Kidney (tissue), 22 donors: ENCODE measurements at places on chromosomes 2 and 18. TPM values are rescaled to one million over a fixed set of nuclear protein-coding genes. Genes with fewer than 3 reads are reported as not detected.

DNA sequence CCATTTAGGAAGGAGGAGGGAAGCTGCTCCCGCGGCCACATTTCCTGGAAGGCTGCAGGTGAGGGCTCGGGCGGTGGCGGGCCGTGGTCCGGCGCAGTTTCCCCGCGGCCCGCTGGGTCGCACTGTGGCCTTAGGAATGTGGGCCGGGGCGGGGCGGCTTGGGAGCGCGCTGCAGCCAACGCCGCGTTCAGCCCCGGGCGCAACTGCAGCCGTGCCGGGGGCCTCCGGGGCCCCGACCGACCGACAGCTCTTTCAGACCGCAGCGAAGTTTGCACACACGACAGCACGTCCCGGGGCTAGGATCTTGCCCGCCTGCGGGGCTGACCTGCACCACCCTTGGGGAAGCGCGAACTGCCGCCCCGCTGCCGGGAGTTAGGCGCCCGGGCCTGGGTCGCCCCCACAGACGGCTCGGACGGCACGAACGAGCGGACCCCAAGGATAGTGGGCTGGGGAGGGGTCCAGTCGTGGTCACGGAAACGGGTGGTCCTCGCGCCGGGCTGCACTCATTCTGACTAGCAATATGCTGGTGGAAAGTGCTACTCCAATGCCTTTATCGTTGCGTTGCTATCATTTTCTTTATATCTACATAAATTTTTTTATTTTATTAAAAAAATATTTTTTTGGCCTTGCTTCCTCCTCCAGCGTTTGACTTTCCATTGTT is 69.9 kb upstream of the DLX2 start:
- no peaks in the 10 kb centered on the region for H3K4me1 ChIP-seq
- H3K4me3 ChIP-seq = peak overlapping the region; percentile 63
- H3K27ac ChIP-seq = no peak overlapping the region
- H3K36me3 ChIP-seq = no peaks in the 10 kb centered on the region
- DNase-seq = peak; percentile 86

- H3K36me3 ChIP-seq = no peaks in the 10 kb centered on the region
- no peaks in the 10 kb centered on the region for H3K27me3 ChIP-seq
- peak overlapping the region; percentile 85 for H3K4me3 ChIP-seq
- H3K4me1 ChIP-seq = no peaks in the 10 kb centered on the region
- H3K27ac ChIP-seq = peak overlapping the region; percentile 2
- DNase-seq = peak; percentile 53
These were observed 8.9 kb upstream of the TMEM185B start for GRCh38 chr2:120231974-120232635.

DNA sequence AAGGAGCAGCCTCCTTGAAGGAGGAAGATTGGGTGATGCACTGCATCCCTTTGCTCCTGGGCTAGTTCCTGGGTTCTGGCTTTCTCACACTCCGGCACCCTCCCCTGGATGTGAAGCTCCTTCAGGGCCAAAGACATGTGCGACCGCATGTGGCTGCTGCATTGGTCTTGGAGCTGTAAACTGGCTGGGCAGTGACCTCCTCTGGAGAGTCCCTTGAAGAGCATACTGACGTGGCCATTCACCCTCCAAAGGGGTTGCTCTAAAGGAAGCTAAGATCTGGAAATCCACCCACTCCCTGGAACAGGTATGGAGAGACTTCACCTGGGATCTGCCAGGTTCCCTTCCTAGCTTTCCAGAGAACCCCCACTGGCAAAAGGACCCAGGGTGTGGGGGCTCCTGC is 62.1 kb downstream of the TMEM17 start:
- H3K27me3 ChIP-seq = no peaks in the 10 kb centered on the region
- DNase-seq = no peak
- no peak overlapping the region for H3K27ac ChIP-seq
- no peaks in the 10 kb centered on the region for H3K4me1 ChIP-seq
- H3K36me3 ChIP-seq = no peaks in the 10 kb centered on the region
- no peak overlapping the region for H3K4me3 ChIP-seq

DNA sequence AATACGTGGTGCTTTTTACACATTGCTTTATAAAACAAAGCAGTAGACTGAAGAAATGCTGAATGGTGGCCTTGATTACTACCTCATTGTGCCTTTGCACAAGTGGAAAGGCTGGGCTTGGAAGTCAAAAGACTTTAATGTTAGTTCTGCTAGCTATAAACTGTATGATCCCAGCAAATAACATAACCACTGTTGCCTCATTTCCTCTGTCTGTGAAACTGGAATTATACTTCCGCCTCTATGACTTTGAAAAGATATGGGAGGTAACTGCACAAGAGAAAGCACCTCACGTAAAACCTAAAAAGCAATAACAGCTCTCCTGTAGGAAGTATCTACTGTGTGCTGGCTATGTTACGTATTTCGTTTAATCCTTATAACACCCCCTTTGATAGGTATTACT is 43.4 kb upstream of the DSC1 start:
- no peak overlapping the region for H3K27ac ChIP-seq
- no peaks in the 10 kb centered on the region for H3K36me3 ChIP-seq
- no peak overlapping the region for H3K4me3 ChIP-seq
- H3K4me1 ChIP-seq = peaks cover 6% of the 10 kb centered on the region
- no peaks in the 10 kb centered on the region for H3K27me3 ChIP-seq

- no peaks in the 10 kb centered on the region for H3K4me1 ChIP-seq
- H3K27me3 ChIP-seq = no peaks in the 10 kb centered on the region
- peak within 1 kb of the TSS; percentile 93 for H3K4me3 ChIP-seq
- no peaks in the 10 kb centered on the region for H3K36me3 ChIP-seq
- H3K27ac ChIP-seq = peak within 1 kb of the TSS; percentile 81
- peak; percentile 62 for DNase-seq
These were observed at the start of gene L3MBTL4 for GRCh38 chr18:6414723-6415417. Gene L3MBTL4, minus strand, starts transcription at chr18:6414911. Its CDS starts 103,286 bp downstream, at chr18:6311625.

DNA sequence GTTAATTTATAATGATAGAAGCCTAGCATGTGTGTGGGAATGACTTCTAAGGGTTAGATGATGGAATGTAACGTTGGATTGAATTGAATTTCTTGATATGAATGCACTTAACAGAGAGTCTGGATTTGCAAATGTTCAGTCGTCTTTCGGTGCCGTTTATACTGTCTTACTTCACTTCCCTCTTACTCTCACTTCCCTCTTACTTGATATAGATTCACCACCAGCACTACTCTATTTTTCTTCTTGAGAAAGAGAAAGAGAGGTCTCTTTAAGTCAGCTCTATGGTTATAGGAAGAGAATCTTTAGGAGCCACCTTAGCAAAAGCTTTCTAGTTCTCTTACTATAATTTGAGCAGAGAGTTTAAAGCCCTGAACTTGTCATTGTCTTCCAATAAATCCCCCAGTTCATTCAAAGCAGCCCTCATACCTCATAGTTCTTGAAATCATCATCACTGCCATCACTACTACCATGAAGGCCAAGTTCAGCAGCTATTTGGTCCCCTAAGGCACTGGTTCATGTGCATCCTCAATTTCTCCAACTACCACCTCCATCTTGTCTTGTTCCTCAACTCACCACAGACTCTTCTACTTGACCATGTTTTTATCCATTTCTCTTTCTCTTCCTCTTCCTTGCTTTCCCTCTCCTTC is 501.7 kb upstream of the TCF4 start:
- no peak for DNase-seq
- H3K27me3 ChIP-seq = no peaks in the 10 kb centered on the region

GRCh38 chr2:233480490-233481202 is 85.9 kb downstream of the USP40 start:
- no peaks in the 10 kb centered on the region for H3K4me1 ChIP-seq
- peaks cover 25% of the 10 kb centered on the region for H3K36me3 ChIP-seq
- peak; percentile 11 for DNase-seq
- no peak overlapping the region for H3K4me3 ChIP-seq
- no peak overlapping the region for H3K27ac ChIP-seq

GRCh38 chr2:216082117-216082711 is 495 bp downstream of the TMEM169 start:
- peak; percentile 58 for DNase-seq
- H3K36me3 ChIP-seq = no peaks in the 10 kb centered on the region
- H3K4me3 ChIP-seq = peak overlapping the region; percentile 88
- H3K27me3 ChIP-seq = no peaks in the 10 kb centered on the region
- peaks cover 9% of the 10 kb centered on the region for H3K4me1 ChIP-seq

The PSTPIP2 gene
- 1.3 TPM for polyA plus RNA-seq

The MATN3 gene
- polyA plus RNA-seq = 2.3 TPM

The ANKRD23 gene
- 1.6 TPM for polyA plus RNA-seq

The CCDC74B gene
- 6.4 TPM for polyA plus RNA-seq

The MEIS1 gene
- 7.3 TPM for polyA plus RNA-seq

The AGXT gene
- 12.5 TPM for polyA plus RNA-seq

The FAM124B gene
- polyA plus RNA-seq = 0.90 TPM

The PAIP2B gene
- polyA plus RNA-seq = 10.6 TPM

The SCN7A gene
- 1.9 TPM for polyA plus RNA-seq
